Osteoblast (primary cell): ENCODE measurements at places on chromosomes 16 and 17. TPM values are rescaled to one million over a fixed set of nuclear protein-coding genes. Genes with fewer than 3 reads are reported as not detected.

GRCh38 chr17:63956296-63956920, 16.3 kb downstream of the SCN4A start:
- DNase-seq, result peak; percentile 94

DNA sequence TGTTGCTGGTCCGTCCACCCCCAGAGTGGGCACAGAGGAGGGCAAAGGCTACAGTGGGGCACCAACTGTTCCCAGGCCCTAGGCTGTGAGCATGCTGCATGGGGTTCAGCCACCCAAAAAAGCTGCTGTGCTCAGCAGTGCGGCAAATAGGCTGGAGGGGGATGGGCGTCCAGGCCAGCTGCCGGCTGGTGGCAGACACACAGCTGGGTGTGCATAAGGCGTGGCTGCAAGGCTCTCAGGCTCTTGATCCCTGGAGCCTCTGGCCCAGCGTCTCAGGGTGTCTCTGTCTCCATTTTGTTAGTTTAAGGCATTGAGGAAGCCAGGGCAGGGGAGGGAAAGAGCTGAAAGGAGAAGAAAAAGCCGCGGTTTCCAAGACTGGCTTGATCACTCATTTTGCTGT, 8.8 kb downstream of the RPL19 start:
- no peak for DNase-seq

GRCh38 chr17:16286947-16287562, 66.2 kb downstream of the CENPV start:
- DNase-seq, result peak; percentile 70

DNA sequence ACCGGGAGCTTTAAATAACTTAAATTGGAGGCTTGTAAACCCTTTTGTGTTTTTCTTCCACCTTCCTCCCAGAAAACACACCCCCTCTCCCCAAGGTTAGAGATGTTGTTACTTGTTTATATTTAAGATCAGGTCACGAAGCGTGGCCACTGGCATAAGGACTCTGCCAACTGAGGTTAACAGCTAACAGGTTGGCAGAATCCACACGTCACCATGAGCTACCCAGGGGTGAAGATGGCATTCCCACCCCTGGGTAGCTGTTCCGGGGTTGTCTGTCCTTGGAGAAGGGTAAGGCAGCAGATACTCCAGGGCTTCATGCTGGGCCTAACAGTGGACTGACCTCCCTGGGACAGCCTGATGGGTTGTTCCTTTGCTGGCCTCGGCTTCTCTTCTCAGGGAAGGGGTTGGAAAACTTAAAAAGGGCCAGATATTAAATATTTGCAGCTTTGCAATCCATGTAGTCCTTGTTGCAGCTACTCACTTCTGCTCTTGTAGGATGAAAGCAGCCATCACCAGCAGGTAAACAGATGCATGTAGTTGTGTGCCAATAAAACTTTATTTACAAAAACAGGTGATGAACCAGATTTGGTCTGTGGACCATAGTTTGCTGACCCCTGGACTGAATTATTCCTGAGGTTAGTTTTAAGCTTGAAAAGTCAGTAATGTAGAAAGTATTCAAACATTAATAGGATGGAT, 148.6 kb downstream of the MSI2 start:
- DNase-seq, result no peak

GRCh38 chr16:668519-669171, 713 bp downstream of the RHOT2 start:
- no peak for DNase-seq

DNA sequence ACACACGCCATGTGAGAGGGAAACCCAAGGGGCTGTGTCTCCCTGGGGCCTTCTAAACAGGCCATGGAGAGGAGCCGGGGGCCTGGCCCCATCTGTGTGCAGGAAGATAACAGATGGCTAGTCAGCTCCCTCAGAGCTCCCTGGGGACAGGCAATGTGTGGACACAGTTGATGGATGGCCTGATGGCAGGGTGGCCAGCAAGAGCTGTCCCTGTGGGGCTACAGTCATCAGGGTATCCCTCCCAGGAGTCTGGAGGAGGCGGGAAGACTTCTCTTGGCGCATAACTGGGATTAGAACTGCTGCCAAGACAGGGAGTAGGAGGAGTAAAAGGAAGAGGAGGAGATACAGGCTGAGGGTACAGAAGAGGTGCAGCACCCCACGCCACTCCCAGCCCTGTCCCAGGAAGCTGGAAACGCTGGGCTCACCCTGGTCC, 17.3 kb downstream of the MYO18A start:
- DNase-seq, result peak; percentile 81

GRCh38 chr16:10984509-10984908, 40.1 kb downstream of the CLEC16A start:
- DNase-seq, result peak; percentile 87

- DNase-seq, result no peak
These were observed 16.9 kb upstream of the ABCC12 start for GRCh38 chr16:48172682-48173081.

DNA sequence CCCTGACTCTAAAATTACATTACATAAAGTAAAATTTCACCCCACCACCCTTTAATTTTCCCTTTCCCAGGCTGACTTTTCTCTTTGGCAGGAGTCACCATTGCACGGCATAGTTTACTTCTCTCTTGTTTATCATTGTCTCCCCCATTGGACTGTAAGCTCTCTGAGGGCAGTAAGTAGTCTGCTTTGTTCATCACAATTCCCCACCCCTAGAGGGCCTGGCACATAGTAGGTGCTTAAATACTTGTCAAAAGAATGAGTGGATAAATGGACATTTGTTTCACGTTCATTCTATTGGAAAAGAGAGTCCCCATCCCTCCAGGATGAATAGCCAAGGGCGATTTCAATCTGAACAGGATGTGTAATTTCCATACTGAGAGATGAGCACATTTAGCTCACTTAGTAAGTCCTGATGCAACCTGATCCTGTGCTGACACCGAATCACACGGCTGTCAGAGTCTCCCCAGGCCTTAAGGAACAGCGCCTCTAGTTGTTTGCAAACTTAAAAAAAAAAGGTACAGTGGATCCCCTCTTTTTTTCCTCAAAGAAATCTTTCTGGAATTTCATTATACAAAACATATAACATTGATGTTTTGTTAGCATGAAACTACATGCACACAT, 54.0 kb downstream of the AKAP1 start:
- no peak for DNase-seq

DNA sequence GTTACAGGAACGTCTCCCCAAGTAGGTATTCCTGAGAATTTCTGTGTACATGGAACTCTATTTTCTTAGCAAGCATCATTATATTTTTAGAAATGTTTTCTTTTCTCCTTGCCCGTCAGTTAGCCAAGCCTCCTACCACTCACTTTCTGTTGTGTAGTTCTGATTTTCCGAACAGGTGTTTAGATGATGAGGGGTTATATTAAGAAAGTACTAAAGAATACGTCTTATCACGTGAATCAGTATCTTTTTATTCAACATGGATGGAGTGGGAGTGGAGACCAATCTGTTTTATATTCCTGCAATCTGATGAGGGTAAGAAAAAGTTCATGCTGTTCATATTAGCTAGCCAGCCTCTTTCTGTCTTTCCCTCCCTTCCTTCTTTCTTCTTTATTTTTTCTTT, 29.4 kb downstream of the MSI2 start:
- DNase-seq, result no peak

- no peak for DNase-seq
These were observed at the start of gene PMFBP1 for GRCh38 chr16:72172105-72173034. PMFBP1 (minus strand) TSS chr16:72172155; CDS start chr16:72171208, 947 bp downstream.

DNA sequence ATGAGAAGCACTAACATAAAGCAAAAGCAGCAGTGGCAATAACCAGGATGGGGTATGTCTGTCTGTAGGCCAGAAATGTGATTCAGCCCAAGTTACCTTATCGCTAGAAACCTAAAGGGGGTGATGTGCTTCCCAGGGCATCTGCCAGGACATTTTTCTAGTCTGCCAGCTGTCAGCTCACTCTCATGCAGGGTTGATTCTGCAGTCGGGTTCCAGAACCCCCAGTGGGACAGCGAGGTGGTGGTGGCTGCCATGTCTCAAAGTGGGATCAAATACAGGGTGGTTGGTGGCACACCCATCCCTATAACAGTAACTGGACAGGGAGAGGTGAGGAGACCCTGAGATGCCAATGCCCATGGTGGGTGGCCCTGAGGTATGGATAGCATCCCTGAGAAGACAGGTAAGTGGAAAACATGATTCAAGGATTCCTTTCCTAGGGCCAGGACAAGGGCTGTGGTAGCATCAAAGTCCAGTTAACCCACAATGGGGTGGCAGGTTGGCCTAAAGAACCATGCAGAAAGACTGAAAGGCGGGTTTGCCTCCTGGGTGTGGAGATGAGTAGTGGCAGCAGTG, 84.3 kb downstream of the TNFRSF13B start:
- no peak for DNase-seq

DNA sequence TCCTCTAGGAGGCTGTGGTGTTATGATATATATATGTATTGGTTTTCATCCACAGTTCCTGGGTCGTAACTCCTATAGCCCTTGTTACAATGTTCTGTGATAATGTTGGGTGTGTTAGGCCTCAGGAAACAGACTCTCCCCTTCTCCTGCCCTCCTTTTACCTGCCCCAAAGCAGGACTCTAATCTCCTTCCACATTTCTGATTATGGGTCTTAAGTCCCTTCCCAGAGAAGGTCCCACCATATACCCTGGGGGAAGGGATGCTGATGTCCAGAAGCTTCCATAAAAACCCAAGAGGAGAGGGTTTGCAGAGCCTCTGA, 450 bp upstream of the C1QBP start:
- DNase-seq, result no peak

DNA sequence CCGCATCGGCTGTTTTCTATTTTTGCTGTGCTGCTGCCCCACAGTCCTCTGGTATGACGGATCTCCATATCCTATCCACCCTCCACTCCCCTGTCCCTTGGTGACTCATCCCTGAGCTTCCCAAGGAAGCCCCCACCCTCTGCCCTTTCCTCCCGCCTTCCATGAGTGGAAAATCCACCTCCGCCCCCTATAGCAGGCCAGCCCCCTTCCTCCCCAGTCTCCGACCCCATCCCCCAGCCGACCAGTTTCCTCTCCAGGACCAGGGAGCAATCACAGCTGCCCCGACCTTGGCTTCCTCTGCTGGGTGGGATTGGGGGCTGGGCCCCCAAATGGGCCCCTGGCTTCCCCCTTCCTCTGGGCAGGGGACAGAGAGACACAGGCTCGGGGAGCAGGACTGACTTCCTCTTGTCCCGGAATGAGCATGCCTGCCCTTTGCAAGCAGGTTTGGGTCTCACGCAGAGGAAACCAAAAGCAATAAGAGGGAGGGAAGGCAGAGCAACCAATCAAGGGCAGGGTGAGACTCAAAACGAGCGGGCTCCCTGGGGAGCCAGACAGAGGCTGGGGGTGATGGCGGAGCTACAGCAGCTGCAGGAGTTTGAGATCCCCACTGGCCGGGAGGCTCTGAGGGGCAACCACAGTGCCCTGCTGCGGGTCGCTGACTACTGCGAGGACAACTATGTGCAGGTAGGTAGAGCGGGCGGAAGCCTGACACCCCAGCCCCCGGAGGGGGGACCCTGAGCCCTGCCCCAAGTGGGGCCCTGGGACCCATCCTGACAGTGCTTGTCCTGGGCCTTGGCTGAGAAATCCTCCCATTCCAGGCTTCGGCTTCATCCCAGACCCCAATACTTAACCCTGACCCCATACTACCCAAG, at the start of the genes ABI3 and GNGT2:
ABI3 (plus strand) TSS at position 550 of the 872 bp plus-strand sequence; CDS start at position 568, 18 bp downstream.
GNGT2 (minus strand) TSS at position 417 of the 872 bp plus-strand sequence. CDS start 3,152 bp downstream, outside the sequence.
- peak; percentile 91 for DNase-seq

- DNase-seq, result no peak
These were observed 1.9 kb downstream of the TAX1BP3 start for GRCh38 chr17:3666516-3666915.

- no peak for DNase-seq
These were observed 913 bp upstream of the KRT16 start for GRCh38 chr17:41613277-41614082.

DNA sequence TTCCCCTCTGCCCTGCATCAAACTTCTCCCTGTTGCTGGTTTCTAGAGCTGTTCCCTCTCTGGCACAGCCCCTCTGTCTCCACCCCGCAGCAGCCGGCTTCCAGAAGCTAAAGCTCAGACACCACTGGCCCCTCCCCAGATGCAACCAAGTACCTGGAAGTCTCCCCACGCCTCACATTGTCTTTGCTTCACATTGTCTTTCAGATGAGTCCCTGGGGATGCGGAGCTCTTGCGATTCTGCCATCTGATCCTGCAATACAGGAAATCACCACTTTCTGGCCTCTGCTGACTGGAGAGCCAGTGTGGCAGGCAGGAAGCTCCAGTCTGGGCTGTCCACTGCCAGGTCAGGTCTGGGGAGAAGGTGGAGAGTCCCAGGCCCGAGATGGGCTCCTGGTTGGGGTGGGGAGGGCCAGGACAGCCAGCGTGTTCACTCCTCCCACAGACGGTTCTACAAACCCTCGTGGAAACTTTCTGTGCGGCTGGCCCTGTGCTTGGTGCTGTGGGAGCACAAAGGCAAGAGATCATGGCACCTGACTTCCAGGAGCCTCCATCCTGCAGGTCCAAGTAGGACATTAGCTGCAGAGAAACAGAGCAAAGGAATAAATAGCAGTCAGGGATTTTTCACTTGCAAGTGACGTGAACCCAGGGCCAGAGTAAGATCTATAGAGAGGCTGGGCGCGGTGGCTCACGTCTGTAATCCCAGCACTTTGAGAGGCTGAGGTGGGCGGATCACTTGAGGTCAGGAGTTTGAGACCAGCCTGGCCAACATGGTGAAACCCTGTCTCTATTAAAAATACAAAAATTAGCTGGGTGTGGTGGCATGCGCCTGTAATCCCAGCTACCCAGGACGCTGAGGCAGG, 47.9 kb upstream of the MAP3K14 start:
- DNase-seq, result peak; percentile 67

- no peak for DNase-seq
These were observed 111.4 kb downstream of the SNX29 start for GRCh38 chr16:12087901-12088421.

DNA sequence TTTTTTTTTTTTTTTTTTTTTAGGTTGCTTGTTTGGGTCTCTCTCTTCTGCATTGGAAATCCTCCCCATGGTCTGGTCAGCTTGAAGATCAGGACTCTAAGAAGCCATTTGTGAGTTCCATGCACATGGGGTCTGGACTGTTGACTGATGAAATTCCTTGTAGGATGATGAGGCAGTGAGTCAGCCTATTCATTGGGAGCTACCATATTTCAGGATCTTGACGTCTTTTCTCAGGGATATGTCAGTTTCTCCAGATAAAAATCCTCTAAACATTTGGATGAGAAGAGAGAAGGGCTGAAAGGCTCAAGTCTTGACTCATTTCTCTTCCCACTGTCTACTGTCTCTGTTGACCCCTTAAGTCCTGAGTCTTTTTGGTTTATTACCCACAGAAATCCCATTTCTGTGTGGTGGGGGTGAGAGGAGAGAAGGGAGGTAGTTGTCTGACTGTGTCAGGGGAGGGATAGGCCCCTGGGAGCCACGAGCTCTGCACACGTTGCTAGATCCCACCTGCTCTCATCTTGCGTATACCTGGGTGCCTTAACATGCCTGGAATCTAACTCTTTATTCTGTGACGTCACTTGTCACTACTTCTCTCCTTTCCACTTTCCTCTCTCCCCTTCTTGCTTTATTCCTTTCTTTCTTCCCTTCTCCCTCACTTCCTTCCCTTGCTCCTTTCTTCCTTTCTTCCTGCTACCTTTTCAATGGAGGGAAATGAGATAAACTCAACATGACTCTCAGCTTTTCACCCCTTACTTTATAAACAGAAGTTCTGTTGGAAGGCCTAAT, 333.1 kb upstream of the XYLT1 start:
- peak; percentile 48 for DNase-seq

KRT32 gene
- not detected in 2 replicates for total RNA-seq

PITPNM3 gene
- 1.8 TPM in 2 replicates for total RNA-seq

TMEM204 gene
- 7.7 and 8.3 TPM in 2 replicates for total RNA-seq

CBFA2T3 gene
- total RNA-seq, result not detected in 2 replicates

CPHXL2 gene
- total RNA-seq, result not detected in 2 replicates
